ENCODE measurements at places on chromosomes 2 and 18. TPM values are rescaled to one million over a fixed set of nuclear protein-coding genes. Genes with fewer than 3 reads are reported as not detected.

- DNase-seq = no peak
Observed at GRCh38 chr2:127138281-127138680, 31.3 kb upstream of the BIN1 start.

PTMA gene
- total RNA-seq = 1,069 TPM

- peak; percentile 32 for DNase-seq
Observed at GRCh38 chr2:1769703-1770422, 25.5 kb upstream of the PXDN start.

DNA sequence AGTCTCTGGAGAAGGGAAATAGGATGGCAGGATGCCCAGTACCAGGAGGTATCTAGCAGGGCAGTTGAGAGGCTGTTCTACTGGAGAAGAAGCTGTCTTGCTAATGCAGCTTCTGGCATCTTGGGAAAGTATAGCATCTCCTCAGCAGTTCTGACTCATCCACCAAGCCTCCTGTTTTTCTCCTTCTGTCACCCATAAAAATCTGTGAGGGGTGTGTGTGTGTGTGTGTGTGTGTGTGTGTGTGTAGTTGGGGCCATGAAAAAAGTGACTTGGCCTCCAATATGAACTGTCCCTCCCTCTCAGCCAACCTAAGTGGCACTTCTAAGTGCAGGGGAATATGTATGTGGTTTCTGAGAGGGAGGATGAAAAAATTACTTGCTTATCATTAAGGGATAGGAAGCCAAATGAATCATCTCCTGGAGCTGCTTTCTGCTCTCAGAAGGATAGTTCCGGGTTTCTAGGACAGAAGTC is 83.9 kb downstream of the CBLN2 start:
- DNase-seq = no peak

DNA sequence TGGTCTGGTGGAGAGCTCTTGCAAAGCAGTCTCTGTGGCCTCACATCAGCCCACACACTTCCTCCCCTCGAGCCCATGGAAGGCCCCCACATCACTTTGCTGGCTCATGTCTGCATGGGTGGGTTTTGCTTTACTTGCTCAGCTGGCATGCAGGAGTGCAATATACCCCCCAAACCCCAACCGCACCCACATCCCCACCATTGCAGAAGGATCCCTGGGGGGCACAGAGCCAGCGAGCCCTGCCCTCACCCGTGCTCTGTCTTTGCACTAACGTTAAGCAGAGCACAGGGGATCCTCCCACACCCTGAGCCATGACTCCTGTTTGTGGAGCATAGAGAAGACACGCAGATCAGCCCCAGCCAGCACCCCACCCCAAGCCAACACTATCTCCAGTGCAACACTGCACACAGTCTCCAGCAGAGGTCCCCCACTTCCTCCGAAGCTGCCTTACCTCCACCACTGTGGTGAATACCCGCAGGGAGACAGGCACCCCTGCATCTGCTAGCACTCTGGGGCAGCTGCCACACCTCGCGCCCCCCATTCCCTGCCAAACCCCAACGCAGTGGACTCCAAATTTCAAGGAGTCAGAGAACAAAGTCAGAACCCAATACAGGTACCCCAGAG is 177.8 kb upstream of the RGPD4 start:
- no peak for DNase-seq

CYP26B1 gene
- not detected for total RNA-seq

- DNase-seq = no peak
Observed at GRCh38 chr18:53796040-53796729, 428.3 kb downstream of the MBD2 start.

- no peak for DNase-seq
Observed at GRCh38 chr2:19542796-19543662, 184.6 kb upstream of the OSR1 start.

APOB gene
- not detected for total RNA-seq

RAB27B gene
- 2.2 TPM for total RNA-seq

Data from CD4-positive, alpha-beta memory T cell (primary cell).